ENCODE measurements at places on chromosomes 6 and 20.
A peak's percentile ranks its signal among the peaks of the same experiment; 100 is the strongest.

DNA sequence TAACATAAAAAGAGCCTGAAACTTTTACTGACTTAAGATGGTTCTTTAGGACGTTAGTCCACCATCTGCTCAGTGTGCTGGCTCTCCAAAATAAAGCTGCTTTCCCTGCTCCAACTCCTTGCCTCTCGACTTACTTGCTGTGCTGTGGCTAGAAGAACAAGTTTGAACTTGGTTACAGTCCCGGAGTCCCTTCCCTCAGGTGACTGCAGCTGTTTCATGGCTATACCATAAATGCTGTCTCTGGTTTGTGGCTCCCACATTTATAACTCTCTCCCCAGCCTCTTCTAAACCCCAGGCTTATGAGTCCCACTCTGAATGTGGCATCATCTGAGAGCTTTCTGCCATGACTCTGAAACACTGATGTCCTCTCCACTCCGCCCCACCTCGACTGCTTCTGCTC lies 306.4 kb upstream of the PRND start:
- DNase-seq, result no peak

GRCh38 chr6:157935786-157936185 lies 45.9 kb upstream of the SYNJ2 start:
- no peak for DNase-seq

DNA sequence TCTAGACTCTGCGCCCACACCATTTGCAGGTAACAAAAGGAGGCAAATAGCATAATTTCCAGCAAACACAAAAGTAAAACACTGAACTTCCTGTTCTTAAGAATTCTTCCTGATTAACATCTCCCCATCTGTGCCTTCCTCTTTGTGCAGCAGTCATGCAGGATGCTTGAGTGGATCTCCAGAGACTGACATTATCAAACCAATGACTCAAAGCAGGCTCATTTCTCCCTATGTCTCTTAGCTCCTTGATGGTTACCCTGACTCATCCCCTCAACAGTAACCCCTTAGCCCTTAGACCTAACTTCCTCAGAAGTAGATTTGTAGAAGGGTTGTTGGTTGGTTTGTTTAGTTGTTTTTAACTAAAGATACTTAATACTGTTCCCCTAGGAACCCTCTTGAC lies 137.0 kb upstream of the RIN2 start:
- DNase-seq, result peak; percentile 51

DNA sequence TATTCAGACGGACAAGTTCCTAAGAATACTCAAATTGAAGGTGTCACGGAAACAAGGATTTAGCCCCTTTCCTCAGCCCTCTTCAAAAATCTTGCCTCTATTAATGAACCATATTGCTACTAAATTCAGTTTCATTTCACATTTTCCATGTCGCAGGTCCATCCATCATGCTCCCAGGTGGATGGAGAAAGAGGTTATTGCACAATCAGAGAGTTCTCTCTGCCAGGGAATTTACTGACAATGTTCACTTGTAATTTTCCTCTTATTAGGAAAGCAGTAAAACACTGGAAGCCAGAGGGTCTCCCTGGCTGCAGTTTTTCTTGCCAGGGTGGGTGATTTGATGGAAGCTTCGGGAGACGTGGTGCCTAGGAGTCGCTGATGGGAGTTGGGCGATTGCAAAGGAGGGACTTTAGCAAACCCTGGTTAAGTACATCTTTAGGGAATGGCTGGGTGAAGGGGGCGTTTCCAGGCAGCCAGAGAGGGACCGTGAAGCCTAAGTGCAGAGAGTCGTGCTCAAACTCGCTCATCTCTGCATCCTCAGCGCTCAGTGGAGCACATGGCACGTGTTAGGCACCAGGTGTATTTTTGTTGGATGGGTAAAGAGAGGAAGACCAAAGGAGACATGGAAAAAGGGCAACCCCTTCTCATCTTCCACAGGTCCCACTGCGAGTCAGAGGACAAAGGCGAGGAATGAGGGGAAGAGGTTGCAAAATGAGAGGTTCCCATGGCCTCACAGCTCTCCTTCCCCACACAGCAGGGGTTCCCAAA lies 321.9 kb upstream of the CDH4 start:
- no peak for DNase-seq

DNA sequence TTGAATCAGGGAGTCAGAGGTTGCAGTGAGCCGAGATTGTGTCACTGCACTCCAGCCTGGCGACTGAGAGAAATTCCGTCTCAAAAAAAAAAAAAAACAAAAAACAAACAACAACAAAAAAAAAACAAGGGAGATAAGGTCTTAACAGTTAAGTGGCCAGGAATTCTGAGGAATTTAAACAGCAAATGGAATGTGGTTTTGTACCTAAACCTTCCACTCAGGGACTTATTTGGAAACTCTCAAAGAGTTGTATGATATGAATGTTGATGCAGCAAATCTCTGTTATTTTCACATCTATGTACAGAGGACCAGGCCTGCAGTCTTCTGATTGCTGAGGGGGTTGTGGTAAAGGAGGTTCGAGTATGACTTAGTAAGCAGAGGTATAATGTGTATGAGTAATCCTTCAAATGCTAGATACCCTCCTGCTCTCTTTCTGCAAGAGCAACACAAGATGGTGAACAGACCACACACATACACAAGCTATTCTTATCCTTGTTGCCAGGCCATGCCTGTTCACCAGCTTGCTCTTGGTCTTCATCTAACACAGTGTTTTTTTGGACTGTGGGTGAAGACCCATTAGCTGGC lies 174.9 kb upstream of the SCGN start:
- DNase-seq, result peak; percentile 54

DNA sequence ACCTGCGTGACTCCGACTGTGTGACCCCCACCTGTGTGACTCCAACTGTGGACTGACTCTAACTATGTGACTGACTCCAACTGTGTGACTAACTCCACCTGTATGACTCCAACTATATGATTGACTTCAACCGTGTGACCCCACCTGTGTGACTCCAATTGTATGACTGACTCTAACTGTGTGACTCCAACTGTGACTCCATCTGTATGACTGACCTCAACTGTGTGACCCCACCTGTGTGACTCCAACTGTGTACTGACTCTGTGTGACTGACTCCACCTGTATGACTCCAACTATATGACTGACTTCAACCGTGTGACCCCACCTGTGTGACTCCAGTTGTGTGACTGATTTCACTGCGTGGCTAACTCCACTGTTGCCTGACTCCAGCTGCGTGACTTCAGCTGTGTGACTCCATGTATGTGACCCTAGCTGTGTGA lies 38.6 kb downstream of the SYNJ2 start:
- no peak for DNase-seq

- no peak for DNase-seq
Measured at GRCh38 chr6:75498862-75499261, 5.3 kb upstream of the FILIP1 start.

- DNase-seq, result peak; percentile 63
Measured at GRCh38 chr6:40755046-40755681, 168.0 kb upstream of the LRFN2 start.

DNA sequence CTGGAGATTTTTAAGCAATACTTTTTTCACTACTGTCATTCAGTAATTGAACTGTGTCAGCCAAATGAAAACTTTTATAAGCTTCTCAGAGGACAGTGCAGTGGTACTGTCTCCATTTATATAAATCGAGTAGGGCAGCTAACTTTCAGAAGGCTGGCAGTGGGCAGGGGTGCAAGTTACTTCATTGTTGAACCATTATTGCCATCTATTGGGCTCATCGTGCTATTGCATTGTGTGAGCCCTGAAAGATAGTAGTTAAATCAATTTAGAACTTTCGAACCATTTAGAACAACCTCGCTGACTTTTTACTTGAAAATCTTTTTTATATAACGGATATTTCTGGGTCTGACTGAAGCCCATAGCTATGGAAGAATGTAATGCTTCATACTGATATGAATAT lies 347.8 kb upstream of the PLCB4 start:
- DNase-seq, result peak; percentile 64

DNA sequence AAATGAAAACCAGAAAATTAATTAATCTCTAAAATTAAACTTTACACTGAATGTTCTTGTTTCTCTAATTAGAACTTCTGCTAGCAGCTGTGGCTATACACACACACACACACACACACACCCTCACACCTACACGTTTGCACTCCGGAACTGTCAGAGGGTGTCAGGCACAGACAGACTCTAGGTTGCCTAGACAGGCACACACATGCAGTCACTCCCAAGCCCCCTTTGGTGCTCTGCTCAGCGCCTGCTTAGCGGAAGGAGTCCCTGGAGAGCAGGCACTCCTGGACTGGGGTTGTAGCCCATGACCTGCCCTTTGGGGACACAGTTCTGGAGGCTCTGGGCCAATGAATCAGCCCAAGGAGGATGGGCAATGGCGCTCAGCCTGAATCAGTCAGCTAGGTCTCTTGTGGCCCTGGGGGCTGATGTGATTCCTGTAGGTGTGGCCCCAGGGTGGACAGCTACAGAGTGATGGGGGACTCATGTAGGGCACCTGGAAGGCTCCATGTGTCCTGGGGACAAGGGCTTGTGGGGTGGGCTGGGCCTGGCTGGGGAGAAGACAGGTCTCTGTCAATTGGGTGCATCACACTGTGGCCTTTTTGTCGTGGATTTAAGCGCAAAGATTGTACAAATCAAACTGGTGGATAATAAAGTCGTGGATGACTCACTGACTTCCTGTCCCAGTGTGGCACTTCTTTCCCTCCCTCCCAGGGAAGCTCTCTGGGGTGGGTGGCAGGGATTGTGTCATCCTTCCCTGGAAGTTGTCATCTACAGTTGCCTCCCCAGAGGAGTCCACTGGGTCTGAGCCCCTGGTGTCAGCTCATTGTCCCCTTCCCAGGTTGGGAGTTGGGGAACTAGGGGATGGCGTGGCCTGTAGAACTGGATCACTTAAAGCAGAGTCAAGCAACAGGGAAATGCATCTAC lies 8.8 kb downstream of the TMEM151B start:
- DNase-seq, result peak; percentile 47

- no peak for DNase-seq
Measured at GRCh38 chr6:113211170-113211569, 646.0 kb upstream of the MARCKS start.

GRCh38 chr6:99013661-99014060 lies 65.9 kb upstream of the FBXL4 start:
- DNase-seq, result peak; percentile 12

GRCh38 chr20:39123185-39123557 lies 161.0 kb downstream of the DHX35 start:
- DNase-seq, result no peak

- DNase-seq, result no peak
Measured at GRCh38 chr6:1950631-1951030, 294.8 kb downstream of the GMDS start.

DNA sequence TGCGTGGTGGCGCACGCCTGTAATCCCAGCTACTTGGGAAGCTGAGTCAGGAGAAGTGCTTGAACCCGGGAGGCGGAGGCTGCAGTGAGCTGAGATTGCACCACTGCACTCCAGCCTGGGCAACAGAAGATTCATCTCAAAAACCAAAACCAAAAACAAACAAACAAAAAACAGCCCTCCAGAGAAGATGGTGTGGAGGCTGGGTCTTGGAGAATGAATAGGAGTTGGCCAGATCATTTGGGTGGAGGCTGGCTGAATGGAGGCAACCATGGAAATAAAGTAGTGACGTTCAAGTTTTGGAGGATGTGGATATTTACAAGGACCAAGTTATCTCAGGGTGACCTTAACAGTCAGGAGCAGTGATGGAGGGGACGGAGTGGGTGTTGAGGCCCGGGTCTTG lies 24.7 kb downstream of the HIVEP1 start:
- no peak for DNase-seq

DNA sequence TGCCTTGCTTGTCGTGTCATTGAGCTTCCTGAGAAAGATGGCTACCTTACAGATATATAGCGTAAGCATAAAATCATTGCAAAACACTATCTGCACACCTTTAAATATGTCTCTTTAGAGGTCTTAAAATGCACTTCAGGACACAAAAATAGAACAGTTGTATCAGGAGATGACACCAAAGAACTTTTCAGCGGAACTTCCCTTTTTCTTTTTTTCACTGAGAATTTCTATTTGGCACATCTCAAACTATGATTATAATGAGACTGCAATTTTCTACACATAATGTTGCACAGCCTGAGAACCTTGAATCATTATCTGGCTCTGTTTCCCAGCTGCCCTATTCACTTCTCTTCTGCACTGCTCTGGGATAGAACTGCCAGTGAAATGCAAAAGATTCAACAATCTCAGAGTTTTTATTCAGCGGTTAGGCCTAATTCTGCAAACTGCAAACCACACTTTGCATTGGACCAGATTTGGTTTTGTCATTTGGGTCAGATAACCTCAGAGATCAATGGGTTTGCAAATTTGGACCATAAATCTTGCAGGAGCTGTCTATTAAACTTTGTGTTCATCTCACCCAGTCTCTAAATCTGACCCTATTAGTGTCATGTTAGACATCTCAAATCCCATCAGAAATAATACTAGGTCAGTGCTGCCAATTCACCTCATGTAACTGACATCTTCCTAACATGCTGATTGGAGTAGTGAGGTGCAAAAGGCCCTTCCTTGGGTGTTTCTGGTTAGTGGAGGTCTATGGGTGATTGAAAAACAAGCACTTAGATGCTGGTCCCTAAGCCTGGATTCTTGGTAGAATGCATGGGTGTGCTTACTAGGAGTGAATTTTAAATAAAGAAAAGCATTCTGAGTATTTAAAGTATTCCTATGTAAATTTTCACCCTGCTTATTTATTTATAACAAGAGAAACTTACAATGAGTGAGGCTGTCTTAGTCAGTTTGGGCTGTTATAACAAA lies 382.7 kb downstream of the UTRN start:
- no peak for DNase-seq

GRCh38 chr6:100880853-100881706 lies at the start of gene ASCC3:
Gene ASCC3, minus strand, starts transcription at chr6:100881329. Its CDS starts 13,332 bp downstream, at chr6:100867997.
- peak; percentile 93 for DNase-seq

DNA sequence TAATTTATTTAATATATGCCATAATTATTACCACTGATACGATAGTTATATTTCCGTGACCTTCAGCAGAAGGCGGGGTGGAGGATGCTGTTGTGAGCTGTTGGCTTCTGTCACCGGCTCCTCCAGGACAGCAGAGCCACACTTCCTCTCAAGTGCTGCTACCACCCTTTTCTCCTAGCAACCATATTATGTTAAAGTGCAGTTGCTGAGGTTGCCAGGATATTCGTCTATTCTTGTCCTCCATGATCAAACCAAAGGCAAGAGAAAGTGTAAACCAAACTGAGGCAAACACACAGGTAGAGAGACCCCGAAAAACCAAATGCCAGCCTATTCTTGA lies 27.8 kb downstream of the RGS17 start:
- no peak for DNase-seq

DNA sequence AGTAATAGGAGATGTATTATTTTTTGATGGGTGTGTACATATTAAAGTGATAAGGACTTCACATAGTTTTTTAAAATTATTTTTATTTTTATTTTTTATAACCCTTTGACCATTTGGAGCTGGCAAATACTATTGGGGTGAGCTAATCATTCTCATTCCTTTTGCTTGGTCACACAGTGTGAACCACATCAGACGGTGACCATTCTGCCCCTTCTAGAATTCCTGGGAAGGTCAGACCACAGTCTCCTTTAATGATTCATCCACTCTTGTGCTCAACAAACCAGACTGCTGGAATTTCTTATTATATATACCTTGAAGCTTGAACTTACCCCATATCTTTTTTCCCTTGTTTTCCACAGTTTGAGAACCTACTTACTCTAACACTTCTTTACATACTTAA lies 23.9 kb upstream of the PRL start:
- DNase-seq, result peak; percentile 98
